ENCODE measurements at places on chromosomes 13 and 19. TPM values are rescaled to one million over a fixed set of nuclear protein-coding genes. Genes with fewer than 3 reads are reported as not detected.

- DNase-seq: no peak
Measured at GRCh38 chr13:61294467-61295191, 121.0 kb downstream of the PCDH20 start.

GRCh38 chr13:95301968-95302393 lies 730 bp upstream of the ABCC4 start:
- DNase-seq: no peak

DNA sequence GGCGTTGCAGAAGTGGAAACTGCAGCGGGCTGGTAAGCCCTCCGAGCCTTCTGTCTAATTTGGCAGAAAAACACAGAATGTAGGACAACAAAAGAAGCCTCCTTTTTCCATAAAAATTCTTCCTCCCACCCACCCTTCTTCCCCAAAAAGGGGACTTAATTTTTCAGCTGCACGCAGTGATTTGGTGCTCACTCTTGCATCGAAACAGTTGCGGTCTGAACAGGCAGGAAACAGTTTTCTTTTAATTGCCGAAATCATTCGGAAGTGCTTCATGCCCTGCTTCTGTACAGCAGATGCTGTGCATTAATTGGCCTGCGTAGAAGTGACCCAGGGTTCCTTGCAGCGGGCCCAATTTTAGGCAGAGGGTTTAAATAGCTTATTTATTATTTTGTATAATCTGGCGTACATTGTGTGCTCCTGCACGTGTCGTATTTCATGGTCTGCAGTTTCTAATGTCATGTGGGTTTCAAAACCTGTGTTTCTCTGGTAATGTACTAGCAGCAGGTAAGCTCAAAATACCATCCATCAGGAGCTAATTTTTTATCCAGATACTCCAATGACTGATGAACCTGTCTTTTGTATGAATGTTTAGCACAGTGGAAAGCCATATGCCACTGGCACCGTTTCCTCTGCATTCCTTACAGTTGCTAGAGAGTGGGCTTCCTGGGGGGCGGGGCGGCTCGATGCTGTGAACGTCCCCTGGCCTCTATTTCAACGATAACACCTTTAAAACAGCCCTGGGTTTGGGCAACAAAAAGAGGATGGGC lies 66.6 kb downstream of the GGACT start:
- DNase-seq: no peak

- peak; percentile 58 for DNase-seq
Measured at GRCh38 chr19:20078581-20079031, 806 bp downstream of the ZNF90 start.

DNA sequence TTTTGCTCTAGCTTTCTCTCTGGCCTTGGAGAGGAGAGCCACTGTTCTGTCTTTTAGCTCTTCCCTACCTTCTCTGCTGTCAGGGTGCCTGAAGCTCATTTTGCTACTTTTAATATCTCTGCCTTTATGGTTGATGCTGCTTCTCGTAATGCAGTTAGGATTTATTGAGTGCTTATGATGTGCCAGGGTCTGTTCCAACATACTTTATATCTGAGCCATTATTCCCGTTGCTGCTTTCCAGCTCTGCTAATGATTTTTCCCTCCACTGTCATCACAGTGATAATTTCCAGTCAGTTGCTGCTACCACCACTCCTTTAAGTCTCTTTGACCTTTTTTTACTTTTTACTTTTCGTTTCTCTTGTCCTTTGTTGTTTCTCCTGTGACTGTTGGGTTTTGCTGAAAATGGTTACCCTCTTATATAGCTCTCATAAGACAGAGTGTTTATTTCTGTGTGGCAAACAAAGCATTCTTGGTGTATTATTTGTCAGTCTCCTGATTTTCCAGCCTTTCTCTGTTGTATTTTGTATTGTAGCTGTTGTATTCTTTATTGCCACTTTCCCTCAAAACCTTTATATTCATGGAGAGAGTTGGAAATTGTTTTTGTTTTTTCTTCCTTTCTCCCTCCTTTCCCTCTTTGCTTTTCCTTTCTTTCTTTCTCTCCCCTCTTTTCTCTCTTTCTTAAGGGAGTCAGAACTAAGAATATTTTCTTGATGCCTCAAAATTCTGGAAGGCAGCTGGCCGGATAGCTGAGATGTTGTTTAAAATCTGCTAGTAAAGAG lies 37.4 kb downstream of the COG6 start:
- DNase-seq: no peak

GRCh38 chr13:80342471-80343371 lies 1.8 kb upstream of the SPRY2 start:
- peak; percentile 91 for DNase-seq

- no peak for DNase-seq
Measured at GRCh38 chr19:56660381-56661107, 11.0 kb downstream of the ZNF835 start.

DNA sequence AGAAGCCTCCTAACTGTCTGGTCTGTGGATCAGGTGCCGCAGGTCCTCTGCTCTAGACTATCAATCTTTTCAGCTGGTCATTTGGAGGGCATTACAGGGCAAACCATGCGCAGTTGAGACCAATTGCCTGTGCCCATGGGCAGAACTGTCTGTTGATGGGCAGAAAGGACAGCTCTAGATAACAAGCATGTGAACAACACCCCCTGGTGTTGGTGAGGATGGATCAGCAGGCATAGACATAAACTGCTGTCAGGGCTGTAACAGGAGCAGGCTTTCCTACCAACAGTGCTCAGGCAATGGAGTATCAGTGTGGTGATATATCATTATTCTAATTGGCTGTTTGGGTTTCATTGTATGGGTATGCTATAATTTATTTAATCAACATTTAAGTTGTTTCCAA lies 104.7 kb upstream of the KL start:
- peak; percentile 78 for DNase-seq

DNA sequence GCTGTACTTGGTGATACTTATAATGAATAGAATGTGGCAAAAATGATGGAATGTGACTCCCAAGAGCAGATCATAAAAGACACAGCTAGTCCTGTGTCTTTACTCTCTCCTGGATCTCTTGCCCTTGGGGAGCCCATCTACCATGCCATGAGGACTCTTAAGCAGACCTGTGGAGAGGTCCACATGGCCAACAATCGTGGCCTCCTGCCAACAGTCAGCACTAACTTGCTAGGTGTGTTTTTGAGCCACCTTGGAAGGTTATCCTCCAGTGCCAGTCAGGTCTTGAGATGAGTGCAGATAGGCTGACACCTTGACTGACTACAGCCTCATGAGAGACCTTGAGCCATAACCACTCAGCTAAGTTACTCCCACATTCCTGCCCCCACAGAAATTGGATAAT lies 22.3 kb upstream of the GPR183 start:
- DNase-seq: no peak

- peak; percentile 39 for DNase-seq
Measured at GRCh38 chr13:24341439-24341838, 32.1 kb downstream of the C1QTNF9 start.

DNA sequence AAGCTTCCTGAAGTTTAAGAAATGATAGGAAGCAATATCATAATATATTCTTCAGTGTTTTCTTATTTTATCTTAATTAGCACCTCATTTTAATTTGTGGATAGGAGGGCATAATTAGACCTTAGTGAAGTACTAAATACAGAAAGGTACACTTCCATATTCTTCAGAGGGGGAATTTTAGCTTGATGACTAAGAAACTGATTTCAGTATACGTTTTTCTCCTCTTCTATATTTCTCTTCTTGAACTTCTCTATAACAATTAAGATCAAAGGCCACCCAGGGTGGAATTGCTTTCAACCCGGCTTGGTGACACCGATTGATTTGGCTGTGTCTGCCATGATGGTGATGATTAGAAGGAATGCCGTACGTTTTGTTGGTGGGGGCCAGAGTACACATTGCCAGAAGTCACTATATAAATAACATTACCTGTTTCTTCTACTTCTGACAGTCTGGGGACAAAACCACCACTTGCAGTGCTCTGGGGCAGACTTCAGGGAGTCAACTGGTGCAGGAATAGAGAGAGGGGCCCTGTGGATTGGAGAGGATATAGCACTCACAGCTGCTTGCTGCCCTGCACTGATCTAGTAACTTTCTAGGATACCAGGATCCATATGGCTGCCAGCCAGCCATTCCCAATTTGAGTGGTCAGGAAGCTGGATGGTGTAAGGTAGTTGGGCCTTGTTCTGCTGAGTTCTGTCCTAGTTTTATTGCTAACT lies 73.8 kb downstream of the SPATA13 start:
- no peak for DNase-seq

GRCh38 chr13:51689663-51689996 lies 105.4 kb downstream of the WDFY2 start:
- DNase-seq: no peak

DNA sequence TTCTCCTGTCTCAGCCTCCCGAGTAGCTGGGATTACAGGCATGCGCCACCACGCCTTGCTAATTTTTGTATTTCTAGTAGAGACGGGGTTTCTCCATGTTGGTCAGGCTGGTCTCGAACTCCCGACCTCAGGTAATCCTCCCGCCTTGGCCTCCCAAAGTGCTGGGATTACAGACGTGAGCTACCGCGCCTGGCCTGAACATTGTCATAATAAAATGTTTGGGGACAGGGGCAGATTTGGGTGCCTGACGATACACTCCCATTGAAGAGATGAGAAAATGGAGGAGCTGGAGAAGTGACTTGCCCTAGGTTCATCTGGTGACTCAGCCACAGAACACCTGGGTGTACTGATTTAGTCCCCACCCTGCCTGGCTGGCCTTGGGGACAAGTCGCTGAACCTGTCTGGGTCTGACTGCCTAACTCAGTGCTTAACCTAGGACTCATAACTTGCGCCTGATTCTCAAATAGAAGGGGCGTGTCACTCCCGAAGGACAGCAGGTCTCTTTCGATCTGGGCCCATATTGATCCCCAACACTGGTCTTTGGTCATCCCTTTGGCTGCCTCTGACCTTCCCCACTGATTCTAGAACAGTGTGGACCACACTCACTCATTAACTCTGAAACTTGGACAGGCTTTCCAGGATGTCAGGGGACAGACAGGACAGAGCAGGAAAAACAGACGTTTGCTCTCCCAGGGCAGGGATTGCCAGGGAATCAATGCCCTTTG lies 7.6 kb upstream of the BICRA start:
- peak; percentile 66 for DNase-seq

DNA sequence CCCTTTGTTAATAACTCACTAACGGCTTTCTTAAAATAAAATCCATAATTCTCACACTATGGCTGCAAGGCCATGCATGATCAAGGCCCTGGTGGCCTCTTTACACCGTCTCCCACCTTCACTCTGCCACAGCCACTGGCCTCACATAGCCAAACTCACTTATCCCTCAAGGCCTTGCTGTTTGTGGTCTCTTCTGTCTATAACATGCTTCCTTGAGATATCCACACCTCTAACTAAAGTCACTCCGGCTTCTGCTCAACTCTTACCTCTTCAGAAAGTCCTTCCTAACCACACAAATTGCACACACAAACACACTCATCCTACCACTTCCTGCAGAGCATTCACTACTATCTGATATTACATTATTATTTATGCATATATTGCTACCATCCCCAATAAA lies 262.5 kb downstream of the DIAPH3 start:
- DNase-seq: no peak

GRCh38 chr19:6733338-6734095 lies 3.9 kb downstream of the GPR108 start:
- no peak for DNase-seq

GRCh38 chr19:33064792-33065550 lies at the start of gene RHPN2:
RHPN2 (minus strand) TSS chr19:33064888; CDS start chr19:33064852, 36 bp downstream.
- peak; percentile 86 for DNase-seq

DNA sequence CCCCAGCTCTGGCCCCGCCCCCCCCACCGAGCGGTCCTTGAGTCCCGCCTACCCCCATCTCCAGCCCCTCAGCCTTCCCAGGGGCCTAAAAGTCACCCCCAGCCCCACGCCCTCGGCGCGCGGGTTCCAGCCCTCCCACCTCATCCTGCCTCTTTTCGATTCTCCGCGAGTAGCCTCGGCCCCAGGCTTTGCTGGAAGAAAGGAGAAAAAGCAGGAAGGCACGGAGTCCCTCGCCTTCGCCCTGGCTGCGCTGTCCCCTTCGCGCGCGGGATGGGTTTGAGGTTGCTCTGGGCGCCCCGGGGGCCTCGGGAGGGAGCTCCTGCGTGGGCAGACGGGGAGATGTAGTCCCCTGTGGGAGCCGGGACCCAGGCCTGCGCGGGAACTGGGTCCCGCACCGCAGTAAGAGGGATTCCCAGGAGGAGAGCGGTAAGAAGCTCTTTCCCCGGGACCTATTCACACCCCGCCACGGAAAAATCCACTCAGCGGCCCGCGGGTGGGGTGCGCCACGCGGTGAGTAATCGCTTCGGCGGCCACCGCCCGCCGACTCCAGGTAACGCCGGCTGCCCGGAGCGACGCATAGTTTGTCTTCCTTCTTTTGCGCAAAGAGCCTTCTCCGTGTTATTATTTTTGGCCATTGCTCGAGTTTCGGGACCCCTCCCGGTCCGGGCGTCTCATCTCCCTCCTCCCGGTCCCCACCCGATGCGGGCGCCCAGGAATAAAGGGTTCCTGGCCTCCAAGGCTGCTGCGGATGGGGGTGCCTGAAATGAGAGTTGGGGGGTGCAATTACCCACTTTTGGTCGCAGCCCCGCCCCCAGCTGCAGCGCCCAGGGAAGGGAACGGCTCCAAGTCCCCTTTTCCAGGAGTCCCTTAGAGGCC lies 865 bp upstream of the CRLF1 start:
- no peak for DNase-seq

- DNase-seq: peak; percentile 86
Measured at GRCh38 chr19:3440082-3440481, 40.2 kb downstream of the SMIM24 start.

DNA sequence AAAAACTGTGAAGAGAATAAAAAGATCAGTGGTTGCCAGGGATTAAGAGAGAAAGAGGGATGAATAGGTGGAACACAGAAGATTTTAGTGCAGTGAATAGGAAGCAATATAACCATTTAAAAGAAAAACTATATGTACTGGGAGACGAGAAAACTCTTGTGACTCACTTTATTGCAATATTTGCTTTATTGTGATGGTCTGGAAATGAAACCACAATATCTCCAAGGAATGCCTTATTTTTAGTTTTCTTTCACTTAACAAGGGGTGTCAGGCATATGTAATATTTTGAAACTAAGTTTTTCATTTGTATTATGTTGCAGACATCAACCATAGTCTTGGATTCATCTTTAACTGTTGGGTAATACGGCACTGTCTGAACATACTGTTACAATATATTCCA lies 1308.2 kb downstream of the PCDH9 start:
- DNase-seq: no peak

GRCh38 chr19:13744174-13744573 lies 20.1 kb upstream of the MRI1 start:
- no peak for DNase-seq

Gene TBXA2R
- 0.42 TPM for total RNA-seq

Gene IZUMO2
- not detected for total RNA-seq

Gene CBLC
- total RNA-seq: not detected

Gene GIPR
- 5.8 TPM for total RNA-seq

Gene FGF22
- total RNA-seq: not detected

Gene PAK4
- total RNA-seq: 14.8 TPM

Gene GSX1
- not detected for total RNA-seq

Gene RXFP2
- not detected for total RNA-seq

Gene ZC3H4
- total RNA-seq: 97.3 TPM

Gene ALKBH7
- 23.9 TPM for total RNA-seq

Gene PLIN3
- total RNA-seq: 34.4 TPM

Gene NBEA
- 0.14 TPM for total RNA-seq

Gene RASIP1
- total RNA-seq: 0.71 TPM

Gene GPR12
- total RNA-seq: not detected

Gene ATP4A
- not detected for total RNA-seq

Gene ZNF99
- not detected for total RNA-seq
